ENCODE measurements at places on chromosomes 2 and 18.

DNA sequence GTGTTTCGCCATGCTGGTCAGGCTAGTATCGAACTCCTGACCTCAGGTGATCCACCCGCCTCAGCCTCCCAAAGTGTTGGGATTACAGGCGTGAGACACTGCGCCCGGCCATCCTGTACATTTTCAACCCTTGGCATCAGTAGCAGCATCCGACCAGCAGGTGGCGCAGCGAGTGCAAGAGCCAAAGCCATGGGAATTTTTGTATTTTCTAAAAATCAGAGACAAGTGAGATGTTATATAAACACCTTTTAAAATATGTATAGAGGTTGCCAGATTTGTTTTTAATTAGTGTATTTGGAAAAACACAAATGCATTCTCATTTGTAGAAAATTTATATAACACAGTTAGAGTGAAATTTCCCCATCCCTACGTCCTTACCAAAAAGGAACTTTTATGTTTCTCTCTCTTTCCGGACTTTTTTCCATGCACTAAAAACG lies 36.8 kb downstream of the MOGAT1 start:
- H3K36me3 ChIP-seq: no peaks in the 10 kb centered on the region
- no peak overlapping the region for H3K4me3 ChIP-seq
- H3K4me1 ChIP-seq: peaks cover 15% of the 10 kb centered on the region
- no peak overlapping the region for H3K27ac ChIP-seq
- H3K27me3 ChIP-seq: peaks cover 35% of the 10 kb centered on the region

GRCh38 chr2:132420816-132421805 lies 4.5 kb downstream of the GPR39 start:
- peaks cover 3% of the 10 kb centered on the region for H3K27me3 ChIP-seq
- no peak for DNase-seq
- no peaks in the 10 kb centered on the region for H3K36me3 ChIP-seq
- no peak overlapping the region for H3K27ac ChIP-seq
- H3K4me1 ChIP-seq: no peaks in the 10 kb centered on the region
- no peak overlapping the region for H3K4me3 ChIP-seq

GRCh38 chr2:241788572-241788971 lies 11.9 kb downstream of the GAL3ST2 start:
- H3K27ac ChIP-seq: no peak overlapping the region
- no peak overlapping the region for H3K4me3 ChIP-seq
- H3K27me3 ChIP-seq: no peaks in the 10 kb centered on the region
- peaks cover 1% of the 10 kb centered on the region for H3K4me1 ChIP-seq
- no peaks in the 10 kb centered on the region for H3K36me3 ChIP-seq

DNA sequence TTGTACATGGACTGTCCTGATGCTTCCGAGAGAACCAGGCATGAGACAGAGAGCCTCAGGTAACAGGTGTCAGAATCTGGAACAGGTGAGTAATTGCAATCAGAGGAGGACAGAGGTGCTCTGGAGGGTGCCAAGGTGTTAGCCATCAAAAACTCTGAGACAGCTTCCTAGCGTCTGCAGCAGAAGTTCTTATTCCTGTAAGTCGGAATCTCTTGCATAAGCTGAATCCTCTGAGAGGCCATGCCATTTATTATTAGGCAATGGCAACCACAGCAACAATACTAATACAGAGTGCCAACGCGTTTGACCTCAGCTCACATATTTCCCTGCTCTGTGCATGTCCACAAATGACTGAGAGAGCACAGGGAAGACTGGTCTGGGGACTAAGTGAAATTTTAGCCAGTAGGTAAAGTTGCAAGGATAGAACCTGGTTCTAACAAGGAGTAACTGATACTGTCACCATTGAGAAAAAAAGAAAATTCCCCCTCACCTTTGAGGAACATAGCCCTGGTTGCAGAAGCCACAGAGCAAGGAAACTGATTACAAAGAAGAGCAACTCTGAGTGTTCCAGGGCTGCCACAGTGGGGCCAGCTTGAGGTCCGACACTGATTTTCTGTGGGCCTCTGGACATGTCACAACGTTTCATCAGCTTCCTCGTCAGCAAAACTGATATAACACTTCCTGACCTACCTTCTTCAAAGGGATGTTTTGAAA lies 55.1 kb upstream of the ACSL3 start:
- H3K36me3 ChIP-seq: no peaks in the 10 kb centered on the region
- no peaks in the 10 kb centered on the region for H3K27me3 ChIP-seq
- no peaks in the 10 kb centered on the region for H3K4me1 ChIP-seq

DNA sequence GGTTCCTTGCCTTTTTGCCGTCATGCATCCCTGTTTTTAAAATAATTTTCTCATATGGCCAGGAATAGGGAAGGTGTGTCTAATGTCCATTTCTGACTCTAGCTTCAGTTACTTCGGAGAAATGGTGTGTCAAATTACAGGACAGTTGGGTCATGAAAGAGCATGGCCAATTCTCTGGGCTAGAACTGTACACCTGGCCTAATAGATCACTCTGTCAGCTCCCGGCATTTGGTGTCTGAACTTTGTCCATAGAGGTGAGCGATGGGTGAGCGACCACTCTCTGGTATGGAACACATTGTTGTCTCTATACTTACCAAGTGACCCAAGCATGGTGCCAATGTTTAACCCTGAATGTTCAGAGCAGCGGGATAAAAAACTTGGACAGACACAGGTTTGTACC lies 38.3 kb upstream of the ASB18 start:
- no peak overlapping the region for H3K4me3 ChIP-seq
- no peaks in the 10 kb centered on the region for H3K4me1 ChIP-seq
- no peak for DNase-seq
- no peaks in the 10 kb centered on the region for H3K27me3 ChIP-seq

DNA sequence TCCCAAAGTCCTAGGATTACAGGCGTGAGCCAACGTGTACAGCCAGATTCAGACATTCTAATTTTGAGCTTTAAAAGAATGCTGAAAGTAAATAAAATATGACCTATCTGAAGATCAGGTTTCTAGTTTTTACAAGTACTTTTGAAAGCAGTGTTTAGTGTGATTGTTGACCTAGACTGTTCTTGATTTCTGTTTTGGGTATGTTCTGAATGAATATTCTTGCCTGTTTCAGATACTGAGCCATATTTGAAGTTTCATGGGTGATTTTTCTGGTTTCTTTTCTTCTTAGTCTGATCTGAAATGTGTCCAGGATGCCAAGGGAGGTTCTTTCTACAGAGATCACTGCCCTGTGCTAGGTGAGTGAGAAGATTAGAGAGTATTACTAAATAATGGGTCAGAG lies 37.2 kb downstream of the MIB1 start:
- H3K27me3 ChIP-seq: no peaks in the 10 kb centered on the region
- no peak overlapping the region for H3K4me3 ChIP-seq
- peaks cover 2% of the 10 kb centered on the region for H3K4me1 ChIP-seq
- no peak for DNase-seq
- H3K27ac ChIP-seq: no peak overlapping the region

DNA sequence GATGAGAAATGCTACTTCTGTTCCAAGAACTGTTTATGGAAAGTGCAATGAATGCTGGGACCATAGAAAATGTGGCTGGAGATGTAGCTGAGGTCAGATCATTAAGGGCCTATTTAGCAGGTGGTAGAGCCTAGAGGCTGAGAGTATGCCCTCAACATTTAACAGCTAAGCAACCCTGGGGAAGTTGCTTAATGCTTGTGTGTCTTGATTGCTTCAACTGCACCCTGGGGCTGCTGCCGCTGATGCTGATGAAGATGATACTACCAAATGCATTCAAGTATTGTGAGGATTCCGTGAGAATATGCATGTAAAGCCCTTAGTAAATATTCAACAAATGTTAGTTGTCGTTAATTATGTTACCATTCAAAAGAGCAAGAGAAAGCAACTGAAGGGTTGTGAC lies 273.2 kb downstream of the BCL11A start:
- H3K27me3 ChIP-seq: no peaks in the 10 kb centered on the region
- H3K36me3 ChIP-seq: no peaks in the 10 kb centered on the region
- H3K4me1 ChIP-seq: no peaks in the 10 kb centered on the region
- DNase-seq: no peak
- no peak overlapping the region for H3K27ac ChIP-seq

DNA sequence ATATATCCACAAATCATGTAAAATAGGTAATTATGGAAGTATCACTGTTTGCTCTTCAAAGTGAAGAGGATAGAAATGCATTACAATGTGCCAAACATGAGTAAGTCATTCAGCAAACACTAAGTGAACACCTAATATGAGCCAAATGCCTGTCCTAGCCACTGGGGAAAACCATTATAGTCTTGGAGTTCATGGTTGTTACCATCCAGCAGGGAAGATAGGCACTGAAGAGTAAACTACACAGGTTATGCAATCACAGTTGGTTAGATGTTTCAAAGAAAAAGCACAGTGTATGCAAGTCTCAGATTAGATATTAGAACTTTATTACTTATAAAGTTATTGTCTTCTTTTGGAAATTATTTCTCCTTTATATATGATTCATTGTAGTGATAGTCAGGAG lies 3.9 kb upstream of the SERPINB2 start:
- no peak for DNase-seq
- no peaks in the 10 kb centered on the region for H3K36me3 ChIP-seq
- peaks cover 4% of the 10 kb centered on the region for H3K27me3 ChIP-seq

DNA sequence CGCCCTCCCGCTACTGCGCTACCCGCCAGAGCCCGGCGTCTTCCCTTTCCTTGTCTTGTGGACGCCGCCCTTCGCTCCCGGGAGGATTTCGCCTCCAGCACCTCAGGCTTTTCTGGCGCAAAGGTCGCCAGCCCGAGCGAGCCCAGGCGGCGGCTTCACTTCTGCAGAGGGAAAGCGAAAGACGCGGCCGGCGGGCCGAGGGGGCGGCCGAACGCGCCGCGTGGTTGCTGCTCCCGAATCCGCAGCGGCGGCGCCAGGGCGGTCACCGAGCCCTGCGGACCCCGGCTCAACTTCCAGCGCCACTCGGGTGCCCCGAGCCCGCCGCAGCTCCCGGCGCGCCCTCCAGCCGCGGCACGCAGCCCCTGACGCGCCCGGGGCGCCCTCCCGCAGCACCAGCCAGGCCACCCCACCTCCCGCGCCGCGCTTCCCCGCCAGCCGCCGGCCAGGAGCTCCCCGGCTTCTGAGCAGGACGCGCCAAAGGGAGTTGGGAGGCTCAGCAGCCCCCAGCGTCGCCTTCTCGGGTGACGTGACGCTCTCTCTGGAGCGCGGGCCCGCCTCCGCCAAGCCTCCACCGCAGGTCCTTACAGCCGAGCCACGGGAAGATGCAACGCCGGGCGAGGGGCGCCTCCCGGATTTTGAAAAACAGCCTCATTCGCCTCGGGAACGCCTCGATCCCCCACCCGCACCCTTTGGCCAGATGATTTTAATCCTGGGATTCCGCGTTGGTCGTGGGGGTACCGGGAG lies 84.9 kb upstream of the EPB41L3 start:
- H3K36me3 ChIP-seq: no peaks in the 10 kb centered on the region
- H3K27ac ChIP-seq: no peak overlapping the region
- peak; percentile 6 for DNase-seq
- H3K4me1 ChIP-seq: peaks cover 6% of the 10 kb centered on the region

GRCh38 chr2:133497270-133497893 lies 70.9 kb downstream of the NCKAP5 start:
- H3K36me3 ChIP-seq: no peaks in the 10 kb centered on the region
- no peak for DNase-seq
- no peaks in the 10 kb centered on the region for H3K4me1 ChIP-seq
- H3K27ac ChIP-seq: no peak overlapping the region
- no peak overlapping the region for H3K4me3 ChIP-seq

DNA sequence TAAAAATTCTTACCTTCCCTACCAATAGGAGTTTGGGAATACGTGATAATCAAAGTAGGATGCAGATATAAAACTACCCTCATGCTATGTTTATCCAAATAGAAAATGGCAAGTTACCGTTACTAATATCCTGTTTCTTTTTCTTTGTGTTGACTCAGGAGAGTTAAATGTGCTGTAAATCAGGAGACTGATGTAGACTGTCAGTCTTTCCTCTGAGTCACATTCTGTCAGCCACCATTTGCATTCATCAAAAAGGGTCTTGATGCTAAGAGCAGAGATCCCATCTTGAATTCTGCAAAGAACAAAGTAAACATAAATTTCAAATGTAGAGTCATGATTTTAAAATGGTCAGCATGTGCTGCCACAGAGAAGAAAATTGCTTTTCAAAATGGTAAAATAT lies 712.8 kb downstream of the SOCS6 start:
- H3K4me1 ChIP-seq: no peaks in the 10 kb centered on the region
- H3K36me3 ChIP-seq: no peaks in the 10 kb centered on the region
- no peak overlapping the region for H3K27ac ChIP-seq
- no peaks in the 10 kb centered on the region for H3K27me3 ChIP-seq
- no peak overlapping the region for H3K4me3 ChIP-seq

DNA sequence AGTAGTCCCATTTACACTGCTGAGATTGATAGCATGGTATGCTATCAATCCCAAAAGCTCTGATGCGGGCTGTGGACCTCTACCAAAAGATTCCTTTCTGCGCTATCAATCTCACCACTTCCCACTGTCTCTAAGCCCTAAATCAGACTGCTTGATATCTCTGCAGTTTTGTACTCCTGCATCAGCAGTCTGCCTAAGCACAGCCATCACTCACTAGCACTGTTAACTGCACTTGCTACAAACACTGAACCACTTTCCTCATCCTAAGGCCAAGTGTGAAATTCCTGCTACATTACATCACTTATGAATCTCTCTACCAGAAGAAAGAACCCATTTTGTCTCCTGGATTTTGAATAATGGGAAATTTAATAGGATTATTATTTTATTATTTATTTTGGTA lies 237.0 kb downstream of the HNMT start:
- H3K36me3 ChIP-seq: no peaks in the 10 kb centered on the region
- H3K4me1 ChIP-seq: no peaks in the 10 kb centered on the region
- no peak overlapping the region for H3K27ac ChIP-seq
- DNase-seq: no peak
- H3K27me3 ChIP-seq: no peaks in the 10 kb centered on the region

DNA sequence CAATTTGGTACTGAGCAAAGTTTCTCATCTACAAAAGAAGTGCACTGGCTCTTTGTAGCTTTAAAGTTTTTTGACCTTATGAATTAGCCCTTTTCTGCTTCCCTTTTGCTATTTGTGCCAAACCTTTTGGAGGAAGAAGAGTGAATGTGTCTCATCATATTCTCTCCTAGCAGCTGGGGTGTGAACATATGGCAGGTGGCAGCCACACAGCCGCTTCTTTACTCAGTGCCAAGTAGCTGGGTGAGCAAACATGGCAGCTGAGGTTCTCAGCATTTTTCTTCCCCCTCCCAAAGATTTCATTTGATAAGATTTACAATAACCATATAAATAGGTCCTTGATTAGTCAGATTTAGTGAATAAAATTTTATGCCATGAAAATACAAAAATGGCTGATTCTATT lies 46.7 kb upstream of the STK17B start:
- DNase-seq: no peak
- H3K36me3 ChIP-seq: peaks cover 1% of the 10 kb centered on the region
- no peaks in the 10 kb centered on the region for H3K27me3 ChIP-seq
- no peak overlapping the region for H3K4me3 ChIP-seq

GRCh38 chr2:35803126-35803525 lies 552.5 kb upstream of the CRIM1 start:
- H3K27ac ChIP-seq: no peak overlapping the region
- no peaks in the 10 kb centered on the region for H3K4me1 ChIP-seq
- no peak for DNase-seq
- H3K4me3 ChIP-seq: no peak overlapping the region

GRCh38 chr18:31149351-31149750 lies 13.3 kb downstream of the DSC1 start:
- H3K27me3 ChIP-seq: no peaks in the 10 kb centered on the region
- H3K4me3 ChIP-seq: no peak overlapping the region
- H3K4me1 ChIP-seq: no peaks in the 10 kb centered on the region
- H3K27ac ChIP-seq: no peak overlapping the region
- DNase-seq: no peak
- H3K36me3 ChIP-seq: no peaks in the 10 kb centered on the region

All from T-helper 2 cell treated with Interferon-gamma antibody and Interleukin-4, amounts not matched to agents 5 μg/mL and 100 μg/mL, for 36 hours (primary cell).